ENCODE measurements at places on chromosomes 3 and 15.

GRCh38 chr3:39911465-39912309 is 102.3 kb downstream of the MYRIP start:
- no peak for DNase-seq

DNA sequence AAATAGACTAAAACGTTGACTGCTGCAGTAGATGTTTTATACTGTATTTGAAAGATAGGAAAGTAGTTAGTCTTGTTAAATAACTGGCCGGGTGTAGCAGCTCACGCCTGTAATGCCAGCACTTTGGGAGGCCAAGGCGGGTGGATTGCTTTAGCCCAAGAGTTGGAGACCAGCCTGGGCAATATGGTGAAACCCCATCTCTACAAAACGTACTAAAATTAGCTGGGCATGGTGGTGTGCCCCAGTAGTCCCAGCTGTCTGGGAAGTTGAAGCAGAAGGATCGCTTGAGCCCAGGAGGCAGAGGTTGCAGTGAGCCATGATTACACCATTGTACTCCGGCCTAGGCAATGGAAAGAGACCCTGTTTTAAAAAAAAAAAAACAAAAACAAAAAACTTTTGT is 60.5 kb upstream of the ULK4 start:
- DNase-seq: no peak

DNA sequence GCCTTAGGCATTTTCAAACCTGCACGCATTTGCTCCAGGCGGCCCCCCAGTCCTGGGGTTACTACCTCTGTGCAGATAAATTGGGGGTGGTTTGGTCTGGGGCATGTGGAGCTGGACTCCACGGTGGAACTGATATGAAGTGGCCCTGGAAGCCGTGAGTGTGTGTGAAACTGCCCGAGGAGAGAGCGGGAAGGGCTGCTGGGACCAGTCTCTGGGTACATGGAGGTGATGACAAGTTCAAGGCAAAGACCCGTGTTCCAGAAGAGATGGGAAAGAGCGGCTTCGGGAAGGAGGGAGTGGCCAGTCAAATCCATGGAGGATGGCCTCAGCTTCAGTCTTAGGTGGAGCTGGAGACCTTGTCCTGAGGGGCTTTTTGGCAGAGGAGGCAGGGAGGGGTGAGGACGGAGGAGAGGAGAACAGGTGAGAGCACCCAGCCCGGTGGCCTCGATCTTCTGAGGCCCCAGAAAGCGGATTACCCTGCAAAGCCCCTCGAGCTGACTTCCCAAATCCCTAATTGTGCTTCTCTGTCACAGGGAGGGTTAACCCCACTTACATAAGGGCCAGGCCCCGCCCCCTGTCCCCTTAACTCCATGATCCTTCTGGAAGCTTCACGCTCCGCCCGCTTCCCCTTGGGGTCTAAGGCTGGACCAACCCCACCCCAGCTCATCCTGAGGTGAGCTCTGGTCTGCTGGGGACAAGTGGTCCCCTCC is 1.9 kb upstream of the NR2E3 start:
- DNase-seq: no peak

- DNase-seq: no peak
Observed at GRCh38 chr15:79948761-79949160, 22.2 kb downstream of the BCL2A1 start.

- no peak for DNase-seq
Observed at GRCh38 chr15:95286352-95286880, 1044.1 kb upstream of the NR2F2 start.

GRCh38 chr3:78462021-78462420 is 1305.8 kb downstream of the ROBO1 start:
- no peak for DNase-seq

DNA sequence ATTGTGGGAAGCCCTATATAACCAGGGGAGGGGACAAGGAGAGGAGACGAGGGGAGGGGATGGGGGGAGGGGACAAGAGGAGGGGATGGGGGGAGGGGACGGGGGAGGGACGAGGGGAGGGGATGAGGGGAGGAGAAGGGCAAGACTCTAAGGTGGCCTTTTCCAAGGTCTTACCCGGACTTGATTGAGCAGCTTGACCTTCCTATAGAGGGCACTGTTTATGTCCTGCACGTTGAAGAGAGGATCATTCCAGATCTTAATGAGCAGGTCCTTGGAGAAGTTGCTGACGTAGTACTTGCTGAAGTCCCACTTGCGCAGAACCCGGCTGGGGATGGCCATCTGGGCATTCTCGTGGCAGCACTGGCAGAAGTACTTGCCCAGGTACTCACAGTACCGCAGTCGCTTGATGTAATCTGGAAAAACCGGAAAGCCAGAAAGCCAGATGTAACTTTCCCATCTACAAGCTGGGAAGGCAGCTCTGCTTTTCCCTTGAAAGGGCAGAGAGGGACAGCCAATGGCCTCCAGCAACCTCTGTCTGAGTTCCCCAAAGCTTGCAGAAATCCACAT is 55.7 kb downstream of the RUBCN start:
- no peak for DNase-seq

- DNase-seq: no peak
Observed at GRCh38 chr3:166362698-166363097, 525.5 kb upstream of the BCHE start.

- no peak for DNase-seq
Observed at GRCh38 chr3:191246630-191247029, 47.6 kb downstream of the OSTN start.

DNA sequence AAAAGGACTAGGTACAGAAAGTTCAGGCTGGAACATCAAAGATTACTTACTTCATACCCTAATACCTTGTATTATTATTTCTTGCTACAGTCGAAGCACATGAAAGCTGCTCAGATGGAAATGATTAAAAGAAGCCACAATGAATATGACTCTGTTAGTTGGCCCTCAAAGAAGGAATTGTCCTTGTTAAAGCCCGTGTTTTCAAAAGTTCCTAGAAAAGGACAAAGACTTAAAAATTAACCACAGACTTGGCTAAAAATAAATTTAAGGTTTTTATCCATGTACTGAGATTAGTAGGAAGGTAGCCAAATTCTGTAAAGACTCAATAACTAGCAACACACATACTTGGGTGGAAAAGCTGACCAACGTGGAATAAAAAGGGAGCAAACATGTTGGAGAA is 251.0 kb upstream of the RARB start:
- no peak for DNase-seq

- DNase-seq: no peak
Observed at GRCh38 chr15:58111718-58112104, 26.5 kb upstream of the AQP9 start.

- DNase-seq: no peak
Observed at GRCh38 chr15:96882121-96882772, 551.7 kb downstream of the NR2F2 start.

GRCh38 chr3:21752749-21753347 is 1.8 kb upstream of the ZNF385D start:
- no peak for DNase-seq

GRCh38 chr15:33716025-33716424 is 252.3 kb upstream of the CHRM5 start:
- no peak for DNase-seq

GRCh38 chr15:75732809-75733451 is 20.3 kb upstream of the CSPG4 start:
- no peak for DNase-seq

DNA sequence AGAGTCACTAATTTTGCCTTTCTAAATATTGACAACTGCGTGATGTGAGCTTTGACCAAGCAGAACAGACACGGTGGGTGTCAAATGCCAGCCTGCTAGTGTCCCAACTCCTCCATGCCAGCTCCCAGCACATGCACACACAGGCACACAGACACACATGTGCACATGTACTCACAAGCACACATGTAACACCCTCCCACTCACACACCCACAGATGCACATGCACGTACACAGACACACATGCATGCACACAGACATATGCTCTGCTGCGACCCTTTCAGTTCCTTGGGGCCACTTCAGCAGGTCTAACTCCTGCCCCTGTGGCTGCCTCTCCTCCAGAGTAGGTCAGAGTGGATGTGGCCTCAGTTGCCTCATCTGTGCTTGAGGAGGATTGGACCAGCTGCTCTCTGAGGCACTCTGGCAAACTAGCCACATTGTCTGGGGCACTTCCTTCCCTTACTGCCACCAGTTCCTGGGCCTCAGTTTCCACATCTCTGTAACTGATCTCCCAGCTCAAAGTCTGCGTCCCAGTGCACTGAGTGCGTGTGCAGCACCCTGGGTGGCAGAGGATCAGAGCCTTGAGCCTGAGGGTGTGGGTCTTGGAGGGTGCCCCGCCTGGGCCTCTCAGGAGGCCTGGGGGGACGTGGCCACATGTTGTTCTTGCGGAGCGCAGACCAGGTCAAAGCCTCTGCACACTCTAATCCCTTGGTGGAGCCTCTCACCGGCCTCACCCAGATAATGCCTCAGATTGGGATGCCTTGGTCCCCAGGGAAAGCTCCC is 55.0 kb upstream of the PRR23E start:
- no peak for DNase-seq

GRCh38 chr15:74245342-74245931 is 9.3 kb downstream of the CCDC33 start:
- DNase-seq: peak; percentile 84

DNA sequence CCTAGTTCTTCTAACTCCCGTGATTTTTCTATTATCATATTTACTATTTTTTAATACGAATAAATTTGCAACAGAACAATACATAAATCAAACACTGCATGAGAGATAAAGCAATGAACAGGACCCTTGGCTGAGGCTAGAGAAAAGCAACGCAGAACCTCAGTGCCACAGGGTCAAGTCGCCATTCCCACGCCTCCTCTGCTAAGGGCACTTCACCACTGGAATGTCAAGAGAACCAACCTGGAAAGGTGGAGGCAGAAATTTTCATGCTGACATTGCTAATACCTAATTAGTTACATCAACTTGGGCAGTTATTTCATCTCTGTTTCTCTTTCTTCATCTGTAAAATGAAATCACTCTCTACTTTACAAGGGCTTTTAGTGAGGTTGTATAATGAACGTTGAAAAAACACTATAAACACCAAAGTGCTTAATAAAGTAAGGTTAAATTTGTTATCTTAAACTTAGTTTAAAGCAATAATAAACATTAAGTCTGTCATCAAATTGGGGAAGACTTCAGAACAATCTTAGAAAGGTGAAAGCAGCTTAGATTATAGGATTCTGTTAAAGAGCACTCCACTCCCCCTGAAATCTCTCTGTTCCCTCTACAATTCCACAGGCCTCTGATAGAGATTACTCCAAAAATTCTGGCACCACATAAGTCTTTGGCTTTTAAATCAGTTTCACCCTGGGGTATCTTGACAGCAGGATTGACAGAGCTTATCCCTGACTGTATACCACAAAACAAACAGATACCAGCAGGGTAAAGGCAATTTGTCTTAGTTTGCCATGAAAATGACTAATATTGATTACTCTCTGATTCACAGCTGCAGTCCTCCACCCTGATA is 41.9 kb downstream of the PLCH1 start:
- no peak for DNase-seq

DNA sequence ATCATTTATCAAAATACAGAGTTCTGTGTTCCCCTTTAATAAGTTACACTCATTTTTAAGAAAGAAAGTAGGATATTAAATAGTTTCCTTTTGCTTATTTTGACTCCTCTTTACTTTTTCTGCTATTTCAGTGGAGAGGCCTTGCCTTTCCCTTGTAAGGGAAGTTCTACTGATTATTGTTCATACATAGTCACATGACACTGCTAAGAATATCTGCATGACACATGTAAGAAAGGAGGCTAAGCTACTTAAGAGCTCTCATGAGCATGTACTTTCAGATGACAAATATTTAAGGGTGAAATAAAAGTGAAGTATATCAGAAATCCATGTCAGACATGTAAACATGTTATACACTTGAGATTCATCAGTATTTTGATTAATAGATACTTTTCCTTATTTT is 39.0 kb downstream of the MYRIP start:
- DNase-seq: no peak

DNA sequence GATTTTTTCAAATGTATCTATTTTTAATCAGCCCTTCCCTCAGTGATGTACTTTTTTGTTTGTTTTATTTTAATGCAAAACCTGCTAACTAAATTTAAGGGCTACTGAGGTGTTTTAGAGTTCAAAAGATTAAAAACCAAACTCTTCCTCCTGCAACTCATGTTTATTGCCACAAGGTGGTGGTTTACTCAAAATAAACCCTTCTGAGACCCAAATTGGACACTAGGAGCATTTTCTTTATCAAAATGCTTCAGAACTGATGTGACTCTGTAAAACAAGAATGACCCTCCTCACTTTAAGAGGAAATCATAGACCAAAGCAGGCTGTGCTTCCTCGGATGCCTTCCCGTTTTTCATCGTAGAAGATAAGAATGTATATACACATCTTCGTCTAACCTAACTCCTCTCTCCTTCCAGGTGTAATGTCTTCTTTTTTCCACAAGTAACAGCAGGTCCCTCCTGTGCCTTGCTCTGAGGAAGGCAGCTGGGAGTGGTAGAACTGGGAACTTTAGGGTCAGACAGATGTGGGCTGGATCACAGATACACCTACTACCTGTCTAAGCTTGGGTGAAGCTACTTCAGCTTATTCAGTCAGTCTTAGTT is 2.9 kb upstream of the NME9 start:
- DNase-seq: no peak

GRCh38 chr3:159170436-159171003 is 368.7 kb downstream of the MFSD1 start:
- DNase-seq: no peak

GRCh38 chr3:169658311-169658931 is 5.1 kb downstream of the MECOM start:
- no peak for DNase-seq

GRCh38 chr15:75054172-75054897 is 30.9 kb downstream of the PPCDC start:
- no peak for DNase-seq

DNA sequence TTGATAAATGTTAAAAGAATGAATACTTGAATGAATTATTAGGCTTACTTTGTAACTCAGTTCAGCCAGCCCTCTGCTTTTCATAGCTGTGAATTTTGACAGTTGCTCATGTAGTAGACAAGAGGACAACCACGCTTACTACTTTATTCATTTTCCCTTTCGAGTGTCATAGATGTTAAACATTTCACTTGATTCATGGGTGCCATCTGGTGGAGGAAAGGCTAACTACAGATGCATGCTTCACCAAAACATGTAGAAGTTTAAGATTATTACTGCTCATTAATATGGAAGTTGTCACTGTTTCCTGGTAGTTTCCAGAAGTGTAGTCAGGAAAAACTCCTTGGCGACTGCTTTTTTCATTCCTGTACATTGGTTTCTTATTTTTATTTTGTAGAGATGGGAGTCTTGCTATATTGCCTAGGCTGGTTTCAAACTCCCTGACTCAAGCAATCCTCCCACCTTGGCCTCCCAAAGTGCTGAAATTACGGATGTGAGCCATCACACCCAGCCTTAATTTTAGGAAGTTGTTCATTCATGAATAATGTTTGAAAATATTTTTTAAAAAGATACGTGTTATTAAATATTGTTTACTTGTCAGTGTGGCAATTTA is 163.2 kb downstream of the B3GALNT1 start:
- no peak for DNase-seq

DNA sequence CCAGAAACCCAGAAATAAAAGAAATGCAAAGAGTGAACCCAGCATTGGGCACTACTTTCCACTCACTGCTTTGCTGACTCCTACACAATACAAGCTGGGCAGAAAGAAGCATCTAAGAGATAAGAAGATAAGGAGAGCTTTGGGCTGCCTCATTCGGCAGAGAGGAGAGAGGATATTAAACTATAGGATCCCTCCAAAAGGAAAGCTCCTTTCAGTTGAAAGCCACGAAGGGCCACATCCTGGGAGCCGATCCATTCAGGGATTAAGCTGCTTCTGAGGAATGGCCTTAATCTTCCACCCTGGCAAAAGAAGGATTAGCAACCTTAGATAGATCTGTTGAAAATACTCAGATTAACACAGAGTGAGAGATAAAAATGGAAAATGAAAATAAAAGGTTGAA is 274.9 kb upstream of the PPP2R3A start:
- no peak for DNase-seq
